ENCODE measurements at places on chromosomes 2 and 18. TPM values are rescaled to one million over a fixed set of nuclear protein-coding genes. Genes with fewer than 3 reads are reported as not detected.

GPD2 gene
- total RNA-seq = 31.6 TPM

PAPOLG gene
- 13.8 TPM for total RNA-seq

CNGA3 gene
- total RNA-seq = not detected

GALR1 gene
- total RNA-seq = not detected

NPAS2 gene
- 7.7 TPM for total RNA-seq

INPP5D gene
- 40.5 TPM for total RNA-seq

HOXD12 gene
- total RNA-seq = not detected

RIT2 gene
- total RNA-seq = not detected

DNA sequence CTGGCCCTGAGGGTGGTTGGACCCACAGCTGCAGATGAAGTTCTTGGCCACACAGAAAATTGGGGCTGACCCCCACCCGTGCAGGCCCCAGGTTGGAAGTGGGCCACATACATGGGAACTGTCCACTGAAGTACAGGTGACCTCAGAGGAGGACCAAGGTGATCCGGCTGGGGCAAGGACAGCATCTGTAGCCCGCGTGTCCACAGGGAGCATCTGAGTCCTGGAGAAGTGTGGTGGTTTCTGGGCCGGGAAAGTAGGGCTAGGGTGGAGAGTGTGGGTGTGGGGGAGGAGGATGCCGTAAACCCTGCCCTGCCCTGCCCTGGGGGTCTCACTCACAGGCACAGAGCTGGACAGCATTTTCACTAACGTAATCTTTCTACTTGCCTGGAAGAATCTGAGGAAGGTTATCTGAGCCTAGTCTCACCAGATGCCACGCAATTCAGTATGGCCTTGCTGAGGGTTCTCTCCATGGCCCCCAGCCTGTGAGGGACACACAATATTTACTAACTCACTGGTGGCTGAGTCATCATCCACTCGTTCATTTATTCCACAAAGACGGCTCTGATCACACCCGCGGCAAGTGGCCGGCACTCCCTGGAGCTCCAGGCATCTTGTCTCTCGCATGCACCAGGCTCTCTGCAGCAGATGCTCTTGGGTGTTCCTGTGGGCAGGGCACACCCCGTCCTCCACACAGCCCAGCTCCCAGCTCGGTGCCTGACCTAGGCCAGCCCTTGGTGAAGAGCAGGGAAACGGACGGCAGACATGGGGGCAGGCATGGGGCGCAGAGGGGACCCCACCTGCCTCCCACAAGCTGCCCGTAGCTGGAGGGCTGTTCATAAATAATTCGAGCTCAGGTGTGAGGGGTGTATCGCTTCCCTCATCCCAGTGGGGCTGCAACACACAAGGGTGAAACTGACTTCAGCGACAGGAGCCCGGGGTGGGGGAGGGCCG, 51.2 kb downstream of the INHBB start:
- H3K27me3 ChIP-seq = peaks cover 5% of the 10 kb centered on the region
- peak; percentile 2 for DNase-seq
- no peak overlapping the region for H3K27ac ChIP-seq

DNA sequence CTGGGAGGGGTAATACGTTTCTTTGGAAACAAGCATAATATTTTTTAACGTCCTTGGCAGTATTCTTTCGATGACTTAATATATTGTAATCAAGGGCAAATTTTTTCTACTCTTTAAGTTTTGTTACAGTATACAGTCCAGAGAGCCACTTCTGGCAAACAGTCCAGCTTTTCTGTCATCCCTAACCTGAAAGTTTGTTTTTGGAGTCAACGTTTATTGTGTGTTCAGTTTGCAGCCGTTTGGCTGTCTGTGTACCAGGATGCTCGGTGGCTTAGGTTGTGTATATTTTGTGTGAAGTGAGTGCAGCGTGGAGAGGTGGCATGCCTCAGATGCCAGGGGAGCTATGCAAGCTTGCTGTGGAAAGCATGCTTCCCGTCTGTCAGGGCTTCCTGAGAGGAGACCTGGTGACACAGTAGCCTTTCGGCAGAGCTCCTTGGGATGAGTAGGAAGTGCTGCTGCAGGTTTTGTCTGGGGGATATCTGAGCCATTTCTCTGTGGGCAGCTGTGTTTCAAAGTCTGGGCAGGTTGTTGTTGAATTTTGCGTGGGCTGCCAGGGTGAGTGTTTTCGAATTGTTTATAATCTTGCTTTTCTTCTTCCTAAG, 14.7 kb downstream of the MAP3K20 start:
- no peaks in the 10 kb centered on the region for H3K36me3 ChIP-seq
- H3K27ac ChIP-seq = no peak overlapping the region
- H3K4me1 ChIP-seq = no peaks in the 10 kb centered on the region
- no peak overlapping the region for H3K4me3 ChIP-seq
- no peak for DNase-seq

DNA sequence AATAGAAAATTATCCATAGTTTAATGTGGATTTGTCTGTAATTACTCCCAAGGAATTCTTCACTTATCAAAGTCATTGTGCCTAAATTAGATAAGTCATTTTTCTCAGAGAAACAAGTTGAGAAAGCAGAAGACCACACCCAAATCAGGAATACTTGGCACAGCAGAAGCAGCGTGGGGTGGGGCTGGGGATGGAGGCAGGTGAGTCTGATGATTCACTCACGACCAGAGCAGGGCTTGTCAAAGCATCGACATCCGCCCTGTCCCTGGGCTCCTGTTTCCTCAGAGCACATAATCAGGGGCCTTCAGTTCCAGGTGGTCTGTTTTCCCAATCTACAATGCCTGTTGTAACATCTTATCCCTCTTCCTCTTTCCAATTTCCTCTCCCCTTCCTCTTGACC, 31.5 kb upstream of the COLEC12 start:
- no peak overlapping the region for H3K4me3 ChIP-seq
- H3K36me3 ChIP-seq = no peaks in the 10 kb centered on the region
- H3K27ac ChIP-seq = no peak overlapping the region
- H3K4me1 ChIP-seq = no peaks in the 10 kb centered on the region
- H3K27me3 ChIP-seq = peaks cover 11% of the 10 kb centered on the region
- no peak for DNase-seq

GRCh38 chr2:32358111-32358482, 1.3 kb downstream of the BIRC6 start:
- no peaks in the 10 kb centered on the region for H3K27me3 ChIP-seq
- H3K27ac ChIP-seq = peak overlapping the region; percentile 63
- H3K4me1 ChIP-seq = peaks cover 41% of the 10 kb centered on the region
- no peak for DNase-seq
- peaks cover 29% of the 10 kb centered on the region for H3K36me3 ChIP-seq

DNA sequence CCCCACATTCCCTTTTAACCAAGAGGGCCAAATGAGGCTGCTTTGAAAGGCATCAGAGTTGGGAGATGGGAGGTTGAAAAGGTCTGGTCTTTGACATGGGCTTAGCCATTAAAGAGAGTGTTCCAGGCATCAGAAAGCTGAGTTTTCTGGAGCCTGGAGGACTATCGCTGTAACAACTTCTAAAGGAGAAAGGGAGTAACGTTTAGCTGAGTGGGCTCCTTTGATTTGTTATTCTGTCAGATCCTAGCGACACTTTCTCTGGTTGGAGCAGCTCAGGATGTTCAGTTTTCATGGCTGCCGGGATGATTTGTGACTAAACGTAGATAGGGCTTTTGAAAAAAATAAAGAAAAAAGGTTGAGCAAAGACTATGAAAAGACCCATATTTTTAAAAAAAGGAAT, 346.6 kb downstream of the THSD7B start:
- no peaks in the 10 kb centered on the region for H3K36me3 ChIP-seq
- H3K4me1 ChIP-seq = no peaks in the 10 kb centered on the region
- no peak overlapping the region for H3K4me3 ChIP-seq
- DNase-seq = no peak

DNA sequence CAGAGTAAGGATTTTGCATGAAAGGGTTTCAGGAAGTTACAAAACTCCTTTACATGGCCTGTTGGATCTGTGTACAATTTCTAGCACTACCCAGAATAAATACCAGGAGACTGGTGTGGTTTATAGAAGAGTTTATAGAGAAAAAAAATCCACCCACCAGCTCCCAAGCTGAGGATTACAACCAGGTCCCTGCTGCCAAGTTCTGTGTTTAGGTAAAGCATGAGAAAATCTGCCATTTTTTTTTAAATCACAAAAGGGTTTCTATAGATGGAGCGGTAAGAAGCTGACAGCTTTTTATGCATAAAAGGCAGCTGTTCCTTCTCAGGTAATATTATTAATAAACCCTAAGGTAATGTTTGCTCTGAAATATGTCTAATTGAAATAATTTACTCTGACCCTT, 545.4 kb upstream of the ZEB2 start:
- peaks cover 2% of the 10 kb centered on the region for H3K27me3 ChIP-seq
- no peaks in the 10 kb centered on the region for H3K36me3 ChIP-seq
- no peak for DNase-seq
- H3K4me3 ChIP-seq = no peak overlapping the region
- H3K4me1 ChIP-seq = no peaks in the 10 kb centered on the region
- H3K27ac ChIP-seq = no peak overlapping the region

DNA sequence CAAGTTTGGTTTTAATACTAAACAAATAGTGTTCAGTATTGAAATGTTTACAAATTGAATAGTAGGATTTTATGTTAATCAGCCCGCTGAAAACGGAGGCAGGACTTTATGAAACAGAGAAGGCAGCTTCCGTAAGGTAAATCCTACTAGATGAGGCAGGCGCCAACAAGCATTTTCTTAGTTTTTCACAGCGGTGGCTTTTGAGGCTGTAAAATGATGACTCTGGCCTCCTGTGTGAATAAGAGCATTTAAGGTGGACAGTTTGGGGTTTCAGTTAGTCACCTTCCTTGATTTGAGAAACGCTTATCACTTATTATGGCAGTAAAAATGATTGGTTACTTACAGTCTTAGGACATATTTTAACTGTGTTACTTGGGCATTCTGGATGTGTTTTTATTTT, 212.9 kb downstream of the PTGR3 start:
- H3K27ac ChIP-seq = no peak overlapping the region
- H3K4me3 ChIP-seq = no peak overlapping the region
- H3K27me3 ChIP-seq = no peaks in the 10 kb centered on the region
- no peak for DNase-seq
- peaks cover 6% of the 10 kb centered on the region for H3K36me3 ChIP-seq

DNA sequence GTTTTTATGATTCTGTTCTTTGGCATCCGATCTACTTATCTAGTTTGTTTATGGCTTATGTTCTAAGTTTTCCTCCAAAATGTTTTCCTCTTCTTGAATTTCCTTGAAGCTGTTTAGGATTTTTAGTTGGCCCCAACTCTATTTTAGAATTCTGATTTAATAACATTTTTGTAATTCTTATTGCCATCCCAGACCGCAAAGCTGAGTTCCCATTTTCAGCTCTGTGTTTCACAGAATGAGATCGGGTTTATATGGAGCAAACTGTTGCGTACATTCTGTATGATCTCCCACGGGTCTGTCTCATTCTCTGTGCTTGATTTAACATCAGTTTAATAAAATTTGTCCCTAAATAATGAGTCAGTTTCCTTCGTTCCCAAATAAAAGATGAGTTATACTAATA, 59.3 kb downstream of the DPP4 start:
- no peak overlapping the region for H3K4me3 ChIP-seq
- peaks cover 50% of the 10 kb centered on the region for H3K4me1 ChIP-seq
- peaks cover 17% of the 10 kb centered on the region for H3K36me3 ChIP-seq
- H3K27ac ChIP-seq = peak overlapping the region; percentile 55
